ENCODE measurements at places on chromosomes 1 and 21.

DNA sequence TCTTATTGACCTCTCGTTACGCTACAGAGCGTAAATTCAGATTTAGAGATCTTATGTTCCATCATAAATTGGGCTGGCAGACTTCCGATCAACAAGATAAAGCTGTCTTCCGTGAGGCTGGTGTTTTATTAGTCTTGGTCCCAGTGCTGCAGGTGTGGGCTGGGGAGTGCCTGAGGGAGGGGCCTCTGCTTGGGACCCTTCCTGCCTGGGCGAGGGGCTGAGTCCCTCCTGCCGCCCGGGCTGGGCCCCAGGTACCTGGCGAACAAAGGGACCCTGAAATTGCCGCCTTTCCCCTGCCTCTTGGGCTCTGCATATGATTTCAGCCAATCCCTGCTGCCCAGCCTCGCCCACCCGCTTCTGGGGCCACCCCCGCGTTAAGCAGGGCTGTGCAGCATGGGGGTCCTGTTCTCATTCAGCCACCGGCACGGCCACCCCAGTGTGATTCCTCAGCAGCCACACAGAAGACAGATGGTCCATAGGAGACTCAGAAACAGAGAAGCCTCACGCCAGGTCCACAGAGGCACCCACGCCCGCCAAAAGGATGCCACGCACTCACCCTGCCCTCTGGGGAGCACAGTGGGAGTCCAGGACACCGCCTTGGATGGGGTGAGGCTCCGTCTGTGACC is 6.1 kb upstream of the SAMD11 start:
- no peak for DNase-seq

DNA sequence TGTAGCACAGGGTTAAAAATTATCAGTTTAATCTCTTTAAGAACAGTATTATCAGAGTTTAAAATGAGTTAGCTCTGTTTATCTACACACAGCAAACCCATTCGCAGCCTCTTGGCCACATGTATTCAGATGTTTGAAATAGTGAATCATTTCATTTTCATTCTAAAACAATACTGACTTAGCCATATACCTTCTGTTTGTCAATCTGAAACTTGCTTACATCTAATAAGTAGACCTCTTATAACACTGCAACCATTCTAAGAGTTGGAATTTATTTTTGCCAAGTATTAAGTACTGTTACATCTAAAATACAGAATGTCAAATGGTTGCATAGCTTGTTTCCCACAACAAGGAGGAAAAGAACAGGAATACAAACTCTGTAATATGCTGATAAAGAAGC is 25.4 kb downstream of the ANGEL2 start:
- DNase-seq: no peak

GRCh38 chr1:186681121-186681520 is 898 bp upstream of the PTGS2 start:
- no peak for DNase-seq

DNA sequence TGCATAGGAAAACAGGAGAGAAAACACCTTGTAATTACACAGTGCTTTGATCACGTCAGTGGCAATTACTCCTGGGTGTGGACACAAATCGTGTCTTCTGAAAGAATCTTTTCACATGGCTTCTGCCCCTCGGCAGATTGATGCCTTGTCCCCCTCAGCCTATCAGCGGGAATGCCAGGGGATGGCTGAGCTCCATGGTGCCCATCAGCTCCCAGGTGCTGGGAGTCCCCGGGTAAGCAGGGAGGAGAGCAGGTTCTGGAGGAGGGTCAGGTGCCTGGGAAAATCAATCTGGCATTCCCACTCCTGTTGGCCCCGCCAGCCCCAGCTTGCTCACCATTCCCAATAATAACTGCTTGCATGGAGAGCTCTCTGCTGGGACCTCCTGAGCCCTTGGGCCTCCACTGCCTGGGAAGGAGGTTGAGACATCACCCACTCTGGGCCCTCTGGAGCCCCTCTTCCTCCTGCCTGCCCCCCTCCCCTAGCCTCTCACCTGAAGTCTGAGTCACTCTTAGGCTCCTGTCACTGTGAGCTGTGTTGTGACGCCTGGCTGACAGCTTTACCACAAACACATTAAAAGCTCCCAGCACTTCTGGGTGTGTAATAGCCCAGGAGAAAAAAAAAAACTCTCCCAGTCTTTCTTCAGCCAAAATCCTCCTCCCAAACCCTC is 4.9 kb downstream of the CAMK2N1 start:
- DNase-seq: no peak

DNA sequence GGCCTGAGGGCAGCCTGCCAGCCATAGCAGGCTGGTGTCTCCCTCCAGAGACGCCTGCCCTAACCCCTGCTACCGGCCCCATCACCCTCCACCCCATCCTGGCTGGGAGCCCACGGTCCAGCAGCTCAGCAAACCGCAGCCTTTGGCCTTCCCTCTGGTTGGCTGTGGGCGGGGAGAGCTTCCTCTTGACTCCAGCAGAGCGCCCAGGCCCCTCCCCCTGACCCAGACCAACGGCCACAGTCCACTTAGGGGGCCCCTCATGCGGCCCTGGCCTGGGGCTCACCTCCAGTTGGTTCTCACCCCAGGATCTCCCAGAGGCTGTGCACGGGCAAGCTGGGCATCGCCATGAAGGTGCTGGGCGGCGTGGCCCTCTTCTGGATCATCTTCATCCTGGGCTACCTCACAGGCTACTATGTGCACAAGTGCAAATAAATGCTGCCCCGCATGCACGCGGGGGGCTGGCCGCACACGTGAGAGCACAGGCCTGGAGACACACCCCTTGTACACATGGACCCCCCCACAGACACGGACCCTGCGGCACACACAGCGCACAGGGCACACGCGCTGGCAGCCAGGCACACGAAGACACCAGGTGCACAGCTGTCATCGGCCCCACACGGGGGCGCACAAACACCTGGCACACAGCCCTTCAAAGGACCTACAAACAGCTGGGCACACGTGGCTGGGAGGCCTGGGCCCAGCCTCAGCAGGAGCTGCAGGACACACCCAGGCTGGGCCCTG is 3.1 kb downstream of the SMIM1 start:
- peak; percentile 64 for DNase-seq
